ENCODE measurements at places on chromosomes 3 and 15.

GRCh38 chr3:179036226-179036625 lies 35.4 kb downstream of the ZMAT3 start:
- no peak for DNase-seq

- DNase-seq = no peak
Observed at GRCh38 chr3:122392868-122393844, 9.2 kb downstream of the FAM162A start.

- DNase-seq = no peak
Observed at GRCh38 chr15:55829826-55830225, 86.9 kb upstream of the PRTG start.

- no peak for DNase-seq
Observed at GRCh38 chr15:70046679-70047369, 50.9 kb downstream of the TLE3 start.

GRCh38 chr3:10764259-10765051 lies 51.6 kb upstream of the SLC6A11 start:
- DNase-seq = no peak

GRCh38 chr3:134797741-134798451 lies 2.8 kb downstream of the EPHB1 start:
- DNase-seq = no peak

Measured in NCI-H1417 treated with DMSO at 0.1 percent for 48 hours (cell line).